ENCODE measurements at places on chromosomes 12 and 14.

- no peak for DNase-seq
These were observed 35.2 kb downstream of the HELB start for GRCh38 chr12:66337381-66338010.

DNA sequence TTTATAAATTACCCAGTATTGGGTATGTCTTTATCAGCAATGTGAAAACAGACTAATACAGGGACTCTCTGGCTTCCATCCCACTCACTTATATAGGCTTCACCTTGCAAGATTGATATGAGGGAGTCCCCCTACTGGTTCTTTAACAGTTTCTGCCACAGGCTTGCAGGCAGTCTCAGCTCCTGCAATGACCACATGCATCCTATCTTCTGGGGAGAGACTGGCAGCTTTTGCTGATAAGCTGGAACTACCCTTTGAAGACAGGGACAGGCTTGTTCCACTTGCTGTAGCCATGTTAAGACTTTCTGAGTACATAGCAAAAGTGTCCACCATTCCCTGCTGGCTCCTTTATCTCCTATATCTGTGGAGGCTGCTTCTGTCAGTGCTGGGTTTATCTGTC is 531.7 kb upstream of the FLRT2 start:
- DNase-seq: no peak

- DNase-seq: no peak
These were observed 6.2 kb upstream of the ZDHHC17 start for GRCh38 chr12:76757694-76758093.

- DNase-seq: no peak
These were observed 5.5 kb downstream of the CNTN1 start for GRCh38 chr12:40697566-40698259.

DNA sequence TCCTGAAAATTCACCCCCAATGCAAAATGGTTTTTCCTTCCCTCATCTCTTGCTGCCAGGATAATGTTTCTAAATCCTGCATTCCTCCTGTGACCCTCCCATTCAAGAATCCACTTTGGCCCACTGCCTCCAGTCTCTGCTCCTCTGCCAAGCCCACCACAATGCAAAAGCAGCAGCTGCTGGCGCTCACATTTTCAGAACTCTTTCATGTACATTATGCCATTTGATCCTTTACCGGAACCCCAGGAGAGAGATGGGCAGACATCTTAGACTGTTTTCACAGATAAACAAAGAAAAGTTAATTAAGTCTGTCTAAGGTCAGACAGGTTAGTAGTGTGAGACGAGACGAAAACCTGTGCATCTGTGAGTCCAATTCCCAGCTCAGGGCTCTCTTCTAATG is 12.9 kb downstream of the LRIG3 start:
- DNase-seq: no peak

DNA sequence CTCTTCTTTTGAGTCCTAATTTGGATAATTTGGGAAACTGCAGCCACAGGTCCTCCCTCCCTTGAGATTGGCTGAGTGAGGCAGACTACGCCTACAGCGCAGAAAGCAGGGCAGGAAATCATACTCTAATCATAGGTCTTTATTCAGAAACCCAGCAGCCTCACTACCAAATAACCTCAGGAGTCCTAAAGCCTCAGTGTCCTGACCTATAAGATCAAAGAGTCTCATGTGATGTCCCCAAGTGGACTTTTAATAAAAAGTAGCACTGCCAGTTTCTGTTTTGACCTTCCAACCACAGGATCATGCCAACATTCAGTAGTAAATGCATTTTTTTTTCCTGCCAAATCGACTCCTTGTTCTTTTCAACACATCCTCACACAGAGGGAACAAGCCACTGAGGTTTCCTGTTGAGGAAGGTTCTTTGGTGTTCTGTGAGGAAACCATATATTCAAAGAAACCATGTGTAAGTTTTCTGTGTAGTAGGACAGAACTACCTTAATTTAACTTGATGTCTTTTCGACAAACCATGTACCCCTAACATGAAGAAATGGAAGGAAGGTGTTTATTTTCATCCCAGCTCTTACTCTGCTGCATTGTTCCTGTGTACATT is 72.2 kb downstream of the VCPKMT start:
- DNase-seq: no peak

- no peak for DNase-seq
These were observed 3.0 kb downstream of the ZBTB1 start for GRCh38 chr14:64507376-64508156.

All from activated CD4-positive, alpha-beta T cell treated with anti-CD3 and anti-CD28 coated beads for 1 hour (primary cell).